ENCODE measurements at places on chromosomes 1 and 21.

GRCh38 chr1:211625040-211625439 is 46.1 kb upstream of the SLC30A1 start:
- no peak for DNase-seq

DNA sequence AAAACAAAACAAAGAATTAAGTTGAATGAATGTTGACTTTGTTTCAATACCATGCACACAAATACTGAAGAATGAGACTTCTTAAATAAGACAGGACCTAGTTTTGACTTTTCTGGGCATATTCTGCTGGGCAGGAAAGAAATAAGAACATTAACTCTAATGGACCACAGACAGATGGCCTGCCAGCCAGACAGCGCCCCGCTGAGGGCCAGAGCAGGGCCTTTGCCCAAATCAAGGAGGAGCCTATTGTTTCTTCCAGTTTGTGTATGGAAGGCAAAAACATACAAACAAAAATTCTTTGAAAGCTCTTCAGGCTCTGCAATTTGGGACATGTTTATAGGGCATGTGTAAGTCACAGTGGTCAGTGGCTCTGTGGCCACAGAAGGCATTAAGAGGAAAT is 44.4 kb upstream of the KIF26B start:
- DNase-seq = no peak

DNA sequence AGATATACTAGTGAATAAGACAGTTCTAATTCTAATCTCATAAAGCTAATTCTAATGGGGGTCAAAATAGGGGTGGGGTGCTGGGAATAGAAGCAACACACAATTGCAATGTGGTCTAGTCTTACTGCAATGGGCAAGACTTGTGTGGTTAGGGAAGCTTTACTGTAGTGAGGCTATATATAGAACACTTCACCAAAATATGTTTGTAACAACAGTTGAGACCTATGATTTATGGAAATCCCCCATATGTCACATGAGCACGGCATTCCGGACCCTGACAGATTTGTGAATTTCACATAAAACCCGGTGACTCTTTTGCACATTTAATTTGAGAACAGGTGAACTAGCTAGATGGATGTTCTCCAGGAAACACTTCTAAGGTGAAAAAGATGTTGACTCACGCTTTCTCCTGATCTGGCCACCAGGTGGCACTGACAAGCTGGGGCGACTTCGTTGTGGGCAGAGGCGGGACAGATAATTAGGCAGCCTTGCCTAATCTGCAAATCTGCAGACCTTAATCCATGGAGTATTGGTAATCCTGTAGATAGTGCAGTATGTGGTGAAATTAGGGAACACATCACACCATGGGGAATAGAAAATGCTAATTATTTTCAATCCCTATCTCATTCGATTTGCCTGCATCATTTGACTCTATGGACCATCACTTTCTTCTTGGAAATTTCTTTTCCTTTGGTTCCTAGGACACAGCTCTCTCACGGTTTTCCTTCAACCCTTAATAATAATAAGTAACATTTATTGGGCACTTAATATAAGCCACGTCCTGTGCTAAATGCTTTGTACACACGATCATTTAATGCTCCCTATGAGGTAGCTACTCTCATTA is 37.7 kb downstream of the KIAA0040 start:
- DNase-seq = peak; percentile 82

DNA sequence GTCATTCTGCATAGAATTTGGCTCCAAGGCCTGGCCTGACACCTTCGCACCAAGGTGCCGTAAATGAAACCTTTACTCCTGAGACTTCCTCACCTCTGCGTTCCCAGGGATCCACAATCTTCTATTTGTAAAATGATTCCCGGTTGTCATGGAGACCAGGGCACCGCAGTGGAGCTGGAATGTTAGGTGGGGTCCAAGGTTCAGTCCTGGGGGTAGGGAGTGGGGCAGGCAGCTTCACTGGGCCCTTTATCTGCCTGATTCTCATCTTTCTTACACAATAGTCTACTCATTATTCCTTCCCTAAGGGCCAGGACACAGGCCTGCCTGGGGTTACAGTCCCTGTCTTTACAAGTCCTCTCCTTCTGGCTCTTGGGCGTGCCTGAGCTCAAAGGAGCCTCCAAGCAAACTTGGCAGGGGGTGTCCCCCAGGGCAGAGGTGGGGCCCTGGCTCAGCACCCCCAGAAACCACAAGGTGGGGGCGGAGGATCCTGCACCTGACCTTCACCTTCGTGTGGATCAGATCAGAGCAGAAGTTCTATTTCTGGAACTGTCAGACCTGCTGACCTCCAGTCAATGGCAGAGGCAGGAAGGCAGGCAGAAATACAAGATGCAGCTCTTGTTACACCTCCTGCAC is 51.1 kb downstream of the RIPK4 start:
- DNase-seq = no peak

DNA sequence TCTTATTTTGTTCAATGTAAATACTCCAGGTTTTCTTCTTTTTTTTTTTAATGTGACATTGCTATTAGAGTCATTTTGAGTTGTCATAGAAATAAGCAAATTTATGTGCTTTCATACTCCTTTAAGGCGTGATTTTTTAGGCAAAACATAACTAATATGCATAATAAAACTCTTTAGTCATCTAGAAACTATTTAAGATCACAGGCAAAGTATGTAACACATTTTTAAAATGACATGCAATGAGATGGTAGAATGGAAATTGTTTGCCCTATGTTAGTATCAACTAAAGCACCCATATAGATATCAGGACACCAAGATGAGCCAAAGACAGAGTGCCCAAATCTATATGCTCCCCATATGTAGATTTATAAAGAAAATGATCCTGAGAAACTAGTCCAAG is 41.5 kb upstream of the SGIP1 start:
- no peak for DNase-seq

GRCh38 chr1:172515927-172516326 is 17.0 kb upstream of the SUCO start:
- DNase-seq = no peak

DNA sequence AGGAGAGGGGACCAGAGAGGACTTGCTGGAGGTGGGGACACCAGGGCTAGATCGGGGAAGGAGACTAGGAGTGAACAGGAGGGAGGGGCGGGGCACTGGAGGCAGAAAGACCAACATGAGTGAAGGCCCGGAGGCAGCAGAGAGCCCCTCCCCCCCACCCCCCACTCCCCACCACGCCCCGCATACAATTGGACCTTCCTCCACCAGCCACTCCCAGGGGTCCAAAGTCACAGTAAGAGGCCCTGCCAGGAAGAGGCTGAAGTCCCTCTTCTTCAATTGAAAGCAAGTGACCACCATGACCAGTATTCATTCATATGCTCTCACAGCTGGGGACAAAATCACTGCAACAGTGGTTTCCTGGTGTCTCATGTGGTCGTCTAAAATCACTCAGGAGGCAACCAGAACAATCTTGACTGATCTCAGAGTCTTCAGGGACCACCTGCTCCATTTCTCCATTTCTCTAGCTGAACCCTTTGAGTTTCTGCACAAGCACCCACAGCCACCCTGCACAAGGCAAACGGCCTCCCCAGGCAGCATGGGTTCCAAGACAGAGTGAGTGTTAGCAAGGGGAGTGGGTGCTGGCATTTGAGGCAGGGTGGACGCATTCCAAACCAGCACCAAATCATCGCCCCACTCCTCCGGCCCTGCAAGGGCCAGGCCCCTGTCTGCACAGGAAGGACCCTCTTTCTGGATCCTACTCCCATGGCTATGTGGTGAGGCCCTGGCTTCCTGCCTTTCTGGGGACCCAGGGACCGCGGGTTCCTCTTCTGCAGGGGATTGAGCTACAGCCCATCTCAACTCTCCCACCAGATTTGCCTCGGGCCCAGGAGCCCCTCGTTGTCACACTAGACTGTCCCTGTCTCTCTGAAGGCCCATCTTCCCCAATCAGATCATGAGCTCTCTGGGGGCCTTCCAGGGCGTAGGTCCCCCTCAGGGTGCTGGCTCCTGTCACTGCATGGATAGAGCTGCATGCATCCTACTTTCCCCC is 17.0 kb downstream of the LAPTM5 start:
- no peak for DNase-seq

DNA sequence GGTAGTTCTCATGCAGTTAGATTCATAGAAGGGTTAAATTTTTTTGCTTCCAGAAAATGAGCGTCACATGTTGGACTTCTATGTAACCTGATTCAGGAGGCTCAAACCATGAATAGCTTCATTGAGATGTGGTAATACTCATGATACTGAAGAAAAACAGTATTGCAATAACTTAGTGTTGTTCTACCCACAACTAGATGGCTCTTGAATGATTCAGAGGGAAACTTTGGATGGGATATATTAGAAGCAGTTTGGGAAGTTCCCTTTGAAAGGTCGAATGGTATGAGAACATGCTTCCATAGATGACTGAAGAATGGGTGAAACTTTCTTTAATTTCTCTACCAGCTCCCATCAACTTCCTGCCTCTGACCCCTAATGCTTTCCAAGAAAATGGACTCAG is 211.7 kb upstream of the PTGFR start:
- no peak for DNase-seq

DNA sequence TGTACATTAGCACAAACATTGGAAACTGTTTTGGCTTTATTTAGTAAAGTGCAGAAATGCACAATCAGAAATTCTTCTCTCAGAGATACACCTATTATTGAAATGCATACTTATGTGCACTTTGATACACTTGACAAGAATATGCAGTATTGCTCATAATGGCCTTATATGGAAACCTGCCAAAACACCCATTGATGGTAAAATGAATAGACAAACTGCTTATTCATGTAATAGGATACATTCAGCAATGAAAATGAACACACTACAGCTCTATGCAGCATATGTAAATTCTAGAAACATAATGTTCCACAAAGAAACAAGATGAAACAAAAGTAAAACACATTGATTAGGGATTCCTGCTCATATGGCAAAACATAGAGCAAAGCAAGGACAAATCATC is 223.9 kb downstream of the S1PR1 start:
- no peak for DNase-seq

DNA sequence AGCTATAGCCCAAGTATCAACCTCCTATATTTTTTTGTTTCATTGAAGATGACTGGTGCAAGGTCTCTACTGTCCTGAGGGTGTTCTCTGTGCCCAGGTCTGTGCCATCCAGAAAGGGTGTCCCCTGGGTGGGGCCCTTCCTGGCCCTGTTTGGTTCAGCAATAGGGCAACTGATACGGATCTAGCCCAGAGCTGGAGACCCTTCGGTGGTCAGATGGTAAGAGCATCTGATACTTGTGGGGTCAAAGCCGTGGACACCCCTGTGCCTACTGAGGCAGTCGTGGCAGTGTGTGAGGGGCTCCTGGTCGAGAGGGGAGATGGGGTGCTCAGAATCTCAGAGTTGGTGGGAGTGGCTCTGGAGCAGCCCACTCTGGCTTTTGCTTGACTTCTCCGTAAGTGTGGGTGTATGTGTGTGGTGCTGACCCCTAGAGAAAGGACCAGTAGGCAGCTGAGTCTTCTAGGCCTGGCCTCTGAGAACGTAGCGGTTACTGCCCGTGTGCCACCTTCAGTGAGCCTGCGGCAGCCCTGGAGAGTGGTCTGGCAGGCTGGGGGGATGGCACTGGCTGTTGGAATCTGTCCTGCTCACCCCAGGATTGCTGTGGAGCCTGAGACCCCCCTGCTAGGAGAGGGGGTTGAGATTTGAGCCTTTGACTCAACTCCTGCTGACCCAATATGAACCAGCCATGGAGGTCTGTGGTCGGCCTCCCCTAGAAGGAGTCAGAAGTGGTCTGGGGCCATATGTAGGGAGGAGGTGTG is 2.7 kb downstream of the AMPD2 start:
- DNase-seq = no peak

DNA sequence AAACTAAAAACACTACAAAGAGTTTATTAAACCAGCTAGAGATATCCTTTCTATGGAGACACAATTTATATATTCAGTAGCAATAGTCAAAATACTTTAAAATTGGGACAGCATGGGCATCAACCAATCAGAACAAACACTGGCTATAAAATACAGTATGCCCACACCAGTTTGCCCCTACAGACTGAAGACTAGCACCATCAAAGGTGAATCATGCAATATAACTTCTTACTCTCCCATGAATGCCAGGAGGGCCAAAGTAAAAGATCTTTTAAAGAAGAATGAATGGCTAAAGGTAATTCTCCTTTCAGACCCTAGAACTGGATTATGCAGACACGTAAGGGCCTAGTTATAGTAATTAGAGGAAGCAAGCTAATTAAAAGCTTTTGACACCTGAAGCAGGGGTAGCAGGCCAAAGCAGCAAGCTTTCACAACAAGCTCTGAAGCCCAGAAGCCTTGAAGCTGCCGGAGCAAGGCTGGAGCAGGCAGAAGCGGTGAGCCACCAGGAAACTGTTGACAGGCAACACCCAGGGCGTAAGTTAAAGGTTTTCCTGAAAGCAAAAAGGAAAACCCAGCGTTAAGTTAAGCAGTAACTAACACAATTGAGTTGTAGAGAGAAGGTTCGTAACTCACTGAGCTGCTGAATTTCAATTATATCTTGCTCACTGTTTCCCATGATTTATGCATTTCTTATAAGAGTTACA is 99.3 kb downstream of the CDC42BPA start:
- DNase-seq = no peak

GRCh38 chr21:41269535-41269934 is 47.1 kb upstream of the FAM3B start:
- no peak for DNase-seq

Data from NCI-H510A treated with DMSO at 0.1 percent for 48 hours (cell line).